Trophoblast cell (in vitro differentiated cells and primary cell): ENCODE measurements at places on chromosomes 4 and X.

DNA sequence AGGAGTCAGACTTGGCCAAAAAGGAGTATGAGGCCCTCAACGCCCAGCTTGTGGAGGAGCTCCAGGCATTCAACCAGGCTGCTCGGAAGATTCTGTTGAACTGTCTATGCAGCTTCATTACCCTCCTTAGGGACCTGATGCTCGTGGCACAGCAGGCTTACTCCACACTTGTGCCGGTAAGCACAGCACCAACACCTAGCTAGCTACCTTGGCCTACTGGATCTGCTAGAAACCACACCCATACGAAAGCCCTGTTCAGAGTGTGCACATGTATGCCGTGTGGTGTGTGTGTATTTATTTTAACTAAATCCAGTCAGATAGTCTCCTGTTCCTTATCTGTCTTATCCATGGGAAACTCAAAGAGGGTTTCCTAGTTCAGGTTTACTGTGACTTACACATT is 49.3 kb downstream of the INTS12 start:
- no peak for DNase-seq

DNA sequence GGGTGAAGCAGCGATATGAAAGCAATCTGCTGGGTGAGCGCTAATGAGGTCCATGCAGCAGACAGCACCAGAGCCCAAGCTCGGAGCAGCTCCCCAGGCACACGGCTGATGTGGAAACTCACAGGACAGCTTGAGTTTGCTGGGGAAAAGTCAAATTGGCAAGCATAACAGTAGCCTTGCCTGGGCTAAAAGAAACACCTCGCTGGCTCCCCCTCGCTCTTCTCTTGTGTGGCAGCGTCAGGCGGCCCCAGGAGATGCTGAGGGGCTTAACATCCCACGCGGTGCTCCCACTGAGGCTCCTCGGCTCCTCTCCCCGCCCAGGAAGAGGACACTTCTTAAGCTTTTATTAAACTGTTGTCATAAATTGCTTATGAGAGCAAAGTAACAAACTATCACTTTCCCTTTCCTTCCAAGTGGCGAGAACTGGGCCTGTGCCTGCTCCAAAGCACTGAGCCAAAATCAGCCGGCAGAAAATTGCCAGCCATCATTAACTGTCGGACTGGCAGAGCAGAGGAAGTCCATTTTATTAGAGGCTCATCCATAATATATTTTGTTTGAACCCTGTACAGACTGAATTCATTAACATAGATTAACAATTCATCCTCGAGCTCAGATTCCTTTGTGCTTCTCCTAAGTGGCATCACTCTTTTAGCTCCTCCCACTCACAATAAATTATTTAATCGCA is 111.4 kb downstream of the TSPAN5 start:
- no peak for DNase-seq

- no peak for DNase-seq
These were observed 44.7 kb downstream of the ANXA3 start for GRCh38 chr4:78596111-78596742.

GRCh38 chrX:44039556-44039955 is 66.4 kb upstream of the NDP start:
- DNase-seq: peak; percentile 53

DNA sequence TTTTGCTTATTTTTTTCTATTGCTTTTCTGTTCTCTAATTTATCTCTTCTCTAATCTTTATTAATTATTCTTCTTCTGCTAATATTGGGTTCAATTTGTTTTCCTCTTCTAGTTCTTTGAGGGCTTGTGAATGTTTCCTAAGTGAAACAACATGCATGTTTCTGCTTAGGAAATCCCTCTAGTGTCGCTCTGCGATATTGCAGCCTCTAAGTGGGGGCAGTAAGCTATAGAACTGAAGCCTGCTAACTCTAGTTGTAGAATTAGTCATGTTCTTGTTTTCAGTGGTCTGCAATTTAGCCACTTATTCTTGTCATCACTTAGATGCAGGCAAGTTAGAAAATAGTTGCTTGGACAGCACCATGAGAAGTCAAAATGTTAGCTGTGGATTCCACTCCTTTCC is 222.6 kb downstream of the SPIN4 start:
- no peak for DNase-seq

DNA sequence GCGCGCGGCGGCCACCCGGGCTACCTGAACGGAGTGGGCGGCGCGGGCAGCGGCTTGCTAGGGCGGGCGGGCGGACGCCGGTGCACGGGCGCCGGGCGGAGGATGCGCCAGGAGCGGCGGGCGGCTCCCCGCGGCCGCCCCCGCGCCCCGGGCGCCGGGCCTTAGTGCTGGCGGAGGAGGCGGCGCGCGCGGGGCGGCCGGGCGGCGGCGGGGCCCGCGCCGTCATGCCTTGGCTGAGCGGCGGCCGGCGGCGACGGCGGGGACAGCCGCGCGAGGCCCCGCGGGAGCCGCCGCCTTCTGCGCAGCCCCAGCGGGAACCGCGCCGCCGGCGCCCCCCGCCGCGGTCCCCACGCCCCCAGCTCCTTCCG is 48.2 kb downstream of the CLDN34 start:
- DNase-seq: no peak

DNA sequence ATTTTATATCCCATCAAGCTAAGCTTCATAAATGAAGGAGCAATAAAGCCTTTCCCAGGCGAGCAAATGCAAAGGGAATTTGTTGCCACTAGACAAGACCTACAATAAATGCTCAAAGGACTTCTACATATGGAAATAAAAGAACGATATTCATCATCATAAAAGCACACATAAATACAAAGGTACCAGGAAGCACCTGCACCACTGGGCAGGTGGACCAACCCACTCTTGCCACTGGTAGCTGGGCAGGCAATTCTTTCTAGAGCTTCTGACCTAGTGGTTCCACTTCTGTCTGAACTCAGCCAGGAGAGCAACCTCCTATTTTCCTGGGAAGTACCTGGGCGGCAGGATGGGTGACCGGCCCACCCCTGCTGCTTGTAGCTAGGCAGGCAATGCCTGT is 237.2 kb upstream of the ITM2A start:
- no peak for DNase-seq
